Cardiac muscle cell (in vitro differentiated cells and primary cell): ENCODE measurements at places on chromosomes 12 and 14. TPM values are rescaled to one million over a fixed set of nuclear protein-coding genes. Genes with fewer than 3 reads are reported as not detected.

Gene TSPAN11
- 11.1 and 13.4 TPM in 2 replicates for polyA plus RNA-seq

DNA sequence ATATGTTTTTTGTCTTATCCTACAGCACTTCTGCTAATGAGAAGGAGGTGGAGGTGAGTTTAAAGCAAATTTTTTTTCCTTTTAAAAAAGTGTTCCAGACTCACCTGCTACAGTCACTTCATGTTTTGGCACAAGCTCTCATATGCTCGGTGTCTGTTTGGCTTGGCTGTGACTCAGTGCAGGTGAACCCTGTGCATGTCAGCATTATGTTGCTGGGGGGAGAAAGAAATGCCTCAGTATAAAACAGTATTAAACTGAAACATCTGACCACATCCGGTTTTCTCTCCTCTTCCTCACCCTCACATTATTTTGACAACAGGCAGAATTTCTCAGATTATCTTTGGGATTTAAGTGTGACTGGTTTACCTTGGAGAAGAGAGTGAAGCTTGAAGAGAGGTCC, 105.2 kb downstream of the DNAI7 start:
- no peak for DNase-seq

GRCh38 chr12:55708695-55709233, 1.1 kb upstream of the ITGA7 start:
- no peak for DNase-seq

- no peak for DNase-seq
These were observed 27.0 kb upstream of the RCOR1 start for GRCh38 chr14:102565331-102565887.

DNA sequence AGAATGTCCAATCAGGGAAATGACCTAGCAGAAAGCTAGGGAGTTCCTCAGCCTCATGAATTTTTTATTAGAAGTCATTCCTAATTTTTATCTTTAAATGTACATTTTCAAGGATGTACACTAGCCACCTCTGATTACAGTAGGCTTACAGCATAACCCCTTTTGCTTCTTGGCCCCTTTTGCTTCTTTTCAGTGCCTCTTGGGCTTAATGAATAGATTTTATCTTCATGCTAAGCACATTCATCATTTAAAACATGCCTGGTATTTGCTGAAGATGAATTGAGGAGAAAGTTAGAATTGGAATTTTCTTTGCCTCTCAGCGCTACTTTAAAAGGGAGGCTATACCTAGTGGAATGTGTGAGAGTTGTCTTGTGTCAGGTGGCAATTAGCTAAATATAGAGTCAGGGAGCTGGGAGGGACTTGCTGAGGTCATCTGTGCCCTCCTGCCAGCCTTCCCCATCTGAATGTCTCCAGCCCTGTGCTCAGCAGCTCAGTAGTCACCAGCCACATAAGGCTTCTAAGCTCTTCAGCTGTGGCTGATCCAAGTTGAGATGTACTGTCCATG, 132.1 kb downstream of the SAMD4A start:
- DNase-seq = no peak
